Stimulated activated CD4-positive, alpha-beta T cell treated with anti-CD3 and anti-CD28 coated beads, Interleukin-12 subunit alpha, Interleukin-12 subunit beta, amount 100 ng/mL, for 48 hours (primary cell): ENCODE measurements at places on chromosomes 6 and 20.

DNA sequence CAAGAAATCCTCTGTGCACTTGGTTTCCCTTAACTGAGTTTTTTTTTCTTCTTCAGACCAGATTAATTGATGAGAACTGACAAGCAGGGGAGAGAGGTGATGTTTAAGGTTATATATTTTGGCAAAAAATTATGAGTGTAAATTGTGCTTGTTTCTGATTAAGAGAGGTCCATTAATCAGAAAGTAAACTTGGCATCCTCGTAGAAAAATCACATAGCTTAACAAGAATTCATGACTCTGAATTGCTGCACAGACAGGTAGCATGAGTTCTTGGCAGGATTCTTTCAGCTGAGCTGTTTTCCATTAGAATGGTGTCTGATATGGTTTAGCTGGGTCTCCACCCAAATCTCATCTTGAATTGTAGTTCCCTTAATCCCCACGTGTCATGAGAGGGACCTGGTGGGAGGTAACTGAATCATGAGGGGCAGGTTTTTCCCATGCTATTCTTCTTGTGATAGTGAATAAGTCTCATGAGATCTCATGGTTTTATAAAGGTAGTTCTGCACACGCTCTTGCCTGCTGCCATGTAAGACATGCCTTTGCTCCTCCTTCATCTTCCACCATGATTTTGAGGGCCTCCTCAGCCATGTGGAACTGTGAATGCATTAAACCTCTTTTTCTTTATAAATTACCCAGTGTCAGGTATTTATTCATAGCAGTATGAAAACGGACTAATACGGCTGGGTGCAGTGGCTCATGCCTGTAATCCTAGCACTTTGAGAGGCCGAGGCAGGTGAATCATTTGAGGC lies 34.2 kb upstream of the DDR1 start:
- no peak for DNase-seq

GRCh38 chr20:24448170-24448569 lies 21.3 kb upstream of the SYNDIG1 start:
- DNase-seq: no peak

DNA sequence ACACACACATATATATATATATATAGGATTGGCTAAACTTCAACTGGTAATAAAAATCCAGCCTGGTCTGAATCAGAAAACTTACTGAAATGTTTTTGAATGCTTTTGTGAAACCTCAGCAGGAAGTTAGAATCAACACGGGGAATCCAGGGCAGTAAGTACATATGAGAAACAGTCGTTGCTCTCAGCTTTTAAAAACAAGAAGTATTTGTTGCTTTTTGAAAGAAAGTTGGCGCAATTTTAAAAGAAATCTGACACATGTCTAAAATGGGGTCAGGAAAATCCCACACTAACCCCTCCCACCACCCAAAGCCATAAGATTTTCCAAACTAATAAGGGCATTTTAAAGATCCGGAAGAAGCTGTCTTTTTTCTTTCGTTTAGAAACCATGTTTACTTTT lies 11.5 kb upstream of the CCDC170 start:
- DNase-seq: no peak

GRCh38 chr6:36886950-36887618 lies 1.3 kb downstream of the C6orf89 start:
- no peak for DNase-seq

DNA sequence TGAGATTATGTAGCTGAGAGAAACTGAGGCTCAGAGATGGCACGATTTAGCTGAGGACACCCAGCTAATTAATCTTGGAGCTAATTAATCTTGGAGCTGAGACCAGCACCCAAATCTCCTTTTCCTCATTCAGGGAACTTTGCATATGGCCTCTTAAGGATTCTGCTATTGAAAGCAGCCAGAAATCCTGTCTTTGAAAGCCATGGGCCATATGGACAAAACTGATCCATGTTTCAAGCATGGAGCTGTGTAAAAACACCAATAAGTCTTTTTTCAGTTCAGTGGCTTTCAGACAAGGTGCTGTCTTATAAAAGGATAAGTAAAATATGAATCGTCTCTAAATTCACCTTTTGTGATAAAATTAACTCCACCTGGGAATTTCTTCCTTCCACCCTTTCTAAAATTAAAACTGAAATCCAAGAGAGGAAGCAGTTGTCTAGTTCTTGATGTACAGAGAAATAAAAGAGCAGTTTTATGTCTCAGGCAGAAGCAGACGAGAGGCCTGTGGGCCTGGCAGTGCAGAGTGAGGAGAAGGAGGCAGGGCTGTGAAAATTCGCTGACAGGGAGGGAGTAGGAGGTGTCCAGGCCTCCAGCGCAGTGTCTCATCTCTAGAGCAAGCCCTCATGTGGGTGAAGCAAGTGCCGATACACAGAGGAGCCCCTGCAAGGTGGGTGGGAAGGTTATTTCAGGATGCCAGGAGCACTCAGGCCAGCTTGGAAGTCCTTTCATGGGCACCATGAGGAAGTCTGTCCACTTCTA lies 266.9 kb downstream of the UST start:
- no peak for DNase-seq

GRCh38 chr6:70738028-70738427 lies 70.3 kb downstream of the SMAP1 start:
- no peak for DNase-seq

GRCh38 chr20:24895431-24895830 lies 53.6 kb upstream of the CST7 start:
- DNase-seq: no peak

DNA sequence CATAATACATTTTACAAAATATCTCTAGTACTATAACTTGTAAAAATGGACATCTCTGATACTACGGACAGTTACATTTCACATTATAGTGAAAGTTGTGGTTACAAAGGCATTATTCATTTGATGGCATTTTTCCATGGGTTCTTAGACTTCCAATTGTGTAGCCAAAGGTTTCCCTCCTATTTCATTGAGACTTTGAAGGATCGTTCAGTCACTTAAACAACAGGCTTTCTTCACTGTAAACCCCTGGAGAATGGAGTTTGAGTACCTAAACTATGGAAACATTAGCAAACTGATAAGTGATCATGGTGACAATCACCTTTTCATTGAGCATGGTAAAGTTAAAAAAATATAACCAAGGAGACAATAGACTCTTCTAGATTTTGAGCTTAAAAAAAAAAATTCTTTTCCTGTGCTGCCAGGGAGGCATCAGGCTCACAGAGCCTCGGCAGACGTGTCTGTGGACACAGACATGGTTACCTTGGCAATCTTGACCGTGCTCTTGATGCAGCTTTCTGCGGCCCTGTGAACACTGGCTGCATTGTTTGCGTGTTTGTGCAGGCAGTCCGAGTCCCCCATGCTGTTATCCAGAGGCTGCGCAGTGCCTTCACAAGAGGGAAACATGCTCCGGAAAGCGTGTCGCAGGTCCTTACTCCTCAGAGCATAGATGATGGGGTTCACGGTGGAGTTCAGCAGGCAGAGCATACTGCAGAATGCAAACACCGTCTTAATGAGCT lies 22.6 kb downstream of the CNR1 start:
- no peak for DNase-seq

DNA sequence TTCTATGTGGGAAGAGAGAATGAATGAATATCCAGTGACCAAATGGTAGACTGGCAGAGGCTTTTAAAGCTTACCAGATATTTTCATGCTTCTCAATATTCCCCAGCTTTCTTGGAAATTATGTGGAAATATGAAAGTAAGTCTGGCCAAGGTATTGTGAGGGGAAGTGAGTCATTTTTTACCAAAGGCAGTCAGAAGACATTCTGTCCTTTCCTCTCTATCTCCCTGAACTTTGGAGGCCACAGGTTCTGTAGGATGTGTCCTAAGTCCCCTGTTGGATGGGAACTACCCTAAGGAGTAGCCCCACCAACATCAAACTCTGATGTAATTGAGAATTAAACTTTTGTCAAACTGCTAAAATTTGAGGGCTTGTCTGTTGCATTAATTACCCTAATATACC lies 593.8 kb upstream of the NRSN1 start:
- DNase-seq: no peak

DNA sequence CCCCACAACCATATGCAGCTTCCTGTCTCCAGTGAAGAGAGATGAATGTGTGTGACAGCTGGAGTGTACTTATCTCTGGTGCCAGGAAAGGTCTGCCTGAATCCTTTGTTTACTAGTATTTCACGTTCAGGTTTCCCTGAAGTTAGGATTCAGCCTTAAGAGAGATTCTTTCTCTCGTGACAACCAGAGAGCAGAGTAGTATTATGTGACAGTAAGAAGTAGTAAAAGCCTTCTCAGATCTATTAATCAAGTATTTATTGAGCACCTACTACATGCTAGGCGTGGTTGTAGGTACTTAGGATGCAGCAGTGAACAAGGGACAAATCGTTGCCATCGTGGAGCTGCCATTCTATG lies 949 bp downstream of the KIFC1 start:
- DNase-seq: no peak

- DNase-seq: no peak
These were observed 25.4 kb downstream of the TTLL2 start for GRCh38 chr6:167350275-167350696.

GRCh38 chr6:144063744-144064401 lies 31.5 kb downstream of the SF3B5 start:
- peak; percentile 69 for DNase-seq

GRCh38 chr6:83962582-83962981 lies 71.0 kb upstream of the MRAP2 start:
- DNase-seq: no peak

DNA sequence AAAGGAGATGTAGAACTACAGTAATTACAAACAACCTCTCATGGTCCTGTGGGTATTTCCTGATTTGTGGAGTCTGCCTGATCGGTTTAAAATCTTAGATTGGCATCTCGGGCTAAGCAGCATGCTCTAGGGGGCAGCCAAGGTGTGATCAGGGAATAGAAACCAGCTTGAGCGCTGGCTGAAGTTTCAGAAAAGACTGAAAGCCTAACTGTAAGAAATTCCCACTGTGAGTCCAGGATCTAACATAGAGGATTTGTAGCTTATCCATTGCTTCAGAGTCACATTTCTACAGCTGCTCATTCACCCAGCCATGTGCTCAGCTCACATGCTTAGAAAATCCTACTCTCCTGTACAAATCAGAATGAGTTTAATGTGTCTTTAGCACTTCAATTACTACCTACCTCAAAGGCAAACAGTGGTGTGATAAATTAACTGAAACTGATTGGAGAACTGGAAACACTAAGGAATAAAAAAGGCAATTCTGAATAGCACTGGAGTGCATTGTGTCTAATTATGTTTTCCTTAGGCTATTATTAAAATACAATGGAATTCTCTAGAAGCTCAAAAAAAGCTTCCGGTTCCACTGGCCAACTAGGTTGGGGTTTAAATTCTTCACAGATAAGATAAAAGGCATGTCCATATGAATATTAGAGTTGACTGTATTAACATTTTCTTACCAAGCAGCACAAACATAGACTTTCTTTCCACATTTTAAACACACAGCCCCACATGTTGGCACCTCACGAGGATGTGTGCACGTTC lies 73.8 kb upstream of the MPC1 start:
- DNase-seq: no peak

GRCh38 chr6:133707456-133707855 lies 181.5 kb upstream of the TCF21 start:
- no peak for DNase-seq
